ENCODE measurements at places on chromosomes 11 and 22. TPM values are rescaled to one million over a fixed set of nuclear protein-coding genes. Genes with fewer than 3 reads are reported as not detected.

GRCh38 chr11:6618117-6619003, 862 bp downstream of the TPP1 start:
- peak; percentile 54 for DNase-seq

DNA sequence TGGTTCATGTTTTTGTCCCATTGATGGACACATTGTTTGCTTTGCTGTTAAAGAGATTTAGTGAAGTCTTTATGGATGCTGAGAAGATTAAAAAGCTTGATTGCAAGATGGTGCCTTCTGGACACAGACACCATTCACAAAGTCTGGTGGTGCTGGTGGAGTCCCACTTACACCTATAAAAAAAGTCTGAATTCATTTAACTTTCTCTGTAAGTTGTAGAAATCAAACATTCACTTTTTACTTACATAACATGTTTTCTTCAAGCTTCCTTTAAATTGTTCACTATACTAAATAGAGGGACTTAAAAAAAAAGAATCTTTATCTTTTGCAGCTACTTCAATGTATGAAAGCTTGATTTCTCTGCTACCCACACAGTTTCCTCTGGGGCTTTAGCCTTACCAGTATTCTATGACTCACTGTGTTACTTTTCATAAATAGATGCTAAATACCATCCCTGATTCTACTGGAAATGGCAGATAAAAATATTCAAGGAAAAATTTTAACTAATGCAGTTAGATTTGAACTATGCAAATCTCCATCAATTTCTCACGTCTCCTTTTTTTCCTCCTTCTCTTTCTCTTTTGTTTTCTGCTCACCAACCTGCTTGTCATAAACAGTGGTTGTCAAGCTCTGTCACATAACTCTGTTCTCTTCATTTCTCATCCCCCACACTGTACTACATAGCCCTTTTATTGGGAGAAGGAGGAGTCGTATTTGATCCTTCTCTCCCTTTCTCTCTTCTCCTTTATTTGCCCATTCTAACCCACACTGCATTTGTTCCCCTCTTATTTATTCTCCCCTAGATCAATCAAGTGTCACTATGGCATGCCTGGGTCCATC, 89.7 kb downstream of the FAM76B start:
- DNase-seq = no peak

DNA sequence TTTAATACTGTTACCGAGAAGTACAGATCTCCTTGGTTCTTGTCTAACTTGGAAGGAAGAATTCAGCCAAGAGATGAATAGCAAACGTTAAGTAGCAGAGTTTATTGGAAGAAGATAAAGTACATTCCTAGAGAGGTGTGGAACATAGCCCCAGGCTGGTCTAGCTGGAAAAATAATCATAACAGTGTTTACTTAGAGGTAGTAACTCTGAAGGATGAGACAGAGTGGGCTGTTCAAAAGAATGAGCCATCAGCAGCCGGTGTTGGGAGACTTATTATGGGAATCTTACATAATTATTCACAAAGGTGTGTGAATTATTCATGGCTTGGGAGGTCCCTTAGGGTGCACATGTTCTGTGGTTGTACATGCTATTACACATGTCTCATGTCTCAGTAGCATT, 276.5 kb downstream of the LUZP2 start:
- peak; percentile 16 for DNase-seq

DNA sequence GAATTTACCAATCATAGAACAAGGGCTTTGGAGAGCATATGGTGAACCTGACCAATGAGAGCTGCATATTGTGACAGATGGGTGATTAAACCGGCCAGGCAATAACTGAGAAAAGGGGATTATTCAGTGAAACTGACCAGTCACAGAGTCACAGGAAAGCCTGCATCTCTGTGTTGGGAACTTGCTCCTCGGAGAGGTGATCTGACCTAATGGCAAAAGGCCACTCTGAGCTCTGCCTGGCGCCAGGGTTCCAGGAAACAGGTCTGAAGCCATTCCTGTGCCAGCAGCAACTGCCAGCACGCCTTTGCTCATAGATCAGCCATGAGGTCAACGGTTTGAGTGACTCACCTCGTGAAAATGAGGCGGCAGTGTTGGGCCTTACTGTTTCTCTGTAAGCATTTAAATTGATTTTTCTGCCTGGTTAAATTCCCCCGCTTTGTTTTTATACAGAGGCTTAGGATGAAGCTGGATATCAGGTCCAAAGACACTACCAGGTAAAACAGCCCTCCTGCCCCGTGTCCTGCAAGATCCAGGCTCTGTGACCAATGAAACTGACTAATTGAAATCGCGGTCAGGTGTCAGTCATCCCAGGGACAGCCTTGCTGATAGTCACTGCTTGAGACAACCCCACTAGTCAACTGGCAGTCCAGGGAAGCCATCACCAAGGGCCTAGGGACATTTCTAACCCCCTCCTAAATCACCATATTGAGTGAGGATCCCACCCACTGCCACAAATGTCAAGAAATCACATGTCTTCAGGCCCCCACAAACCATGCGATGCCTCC, 35.8 kb upstream of the MYOD1 start:
- peak; percentile 80 for DNase-seq

- DNase-seq = no peak
Measured at GRCh38 chr22:25726241-25726640, 15.7 kb upstream of the MYO18B start.

GRCh38 chr11:35907648-35908431, 36.0 kb upstream of the LDLRAD3 start:
- DNase-seq = peak; percentile 87

GRCh38 chr11:3995949-3996554, 98.5 kb upstream of the RRM1 start:
- peak; percentile 72 for DNase-seq

GRCh38 chr22:41920271-41920976, 5.5 kb upstream of the SHISA8 start:
- no peak for DNase-seq

GRCh38 chr22:43853328-43853931, 8.9 kb downstream of the SULT4A1 start:
- no peak for DNase-seq

DNA sequence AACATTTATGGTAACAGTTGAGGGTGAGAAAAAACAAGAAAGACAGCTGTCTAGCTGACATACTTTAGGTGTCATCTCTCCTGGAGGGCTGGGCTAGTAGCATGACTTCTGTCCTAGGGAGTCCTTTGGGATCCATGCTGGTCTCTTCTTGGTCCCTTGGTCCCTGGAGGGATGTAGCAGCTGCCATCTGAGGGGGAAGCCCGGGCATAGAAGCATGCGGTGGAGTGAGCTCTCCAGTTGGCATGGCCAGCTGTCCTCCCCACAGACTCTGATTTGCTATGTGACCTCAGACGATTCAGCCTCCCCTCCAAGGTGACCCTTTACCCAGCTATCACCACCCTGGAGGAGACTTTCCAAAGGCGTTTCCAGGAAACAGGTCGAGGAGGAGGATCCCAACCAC, 28.7 kb downstream of the POU2F3 start:
- no peak for DNase-seq

DNA sequence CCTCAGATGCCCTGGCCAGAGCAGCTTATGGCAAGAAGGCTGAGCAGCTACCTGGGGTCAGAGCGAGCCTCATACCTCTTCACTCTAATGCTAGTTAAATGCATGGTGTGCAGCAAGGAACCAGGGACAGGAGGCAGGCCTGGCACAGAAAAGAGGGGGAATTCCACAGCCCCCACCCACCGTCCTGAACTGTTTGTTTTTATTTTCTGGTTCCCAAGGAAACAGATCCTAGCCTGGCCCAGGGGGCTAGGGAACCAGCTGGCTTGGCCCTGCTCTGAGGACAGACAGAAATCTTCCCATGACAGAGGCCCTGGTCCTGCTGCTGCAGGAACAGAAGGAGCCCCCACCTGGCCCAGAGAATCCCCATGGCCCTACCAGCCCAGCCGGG, 40.4 kb downstream of the SLCO2B1 start:
- no peak for DNase-seq

- DNase-seq = no peak
Measured at GRCh38 chr11:34823639-34824038, 92.5 kb downstream of the APIP start.

- DNase-seq = peak; percentile 87
Measured at GRCh38 chr22:41285441-41285819, 557 bp downstream of the RANGAP1 start.

GRCh38 chr11:113484223-113484622, 9.0 kb upstream of the DRD2 start:
- DNase-seq = no peak

DNA sequence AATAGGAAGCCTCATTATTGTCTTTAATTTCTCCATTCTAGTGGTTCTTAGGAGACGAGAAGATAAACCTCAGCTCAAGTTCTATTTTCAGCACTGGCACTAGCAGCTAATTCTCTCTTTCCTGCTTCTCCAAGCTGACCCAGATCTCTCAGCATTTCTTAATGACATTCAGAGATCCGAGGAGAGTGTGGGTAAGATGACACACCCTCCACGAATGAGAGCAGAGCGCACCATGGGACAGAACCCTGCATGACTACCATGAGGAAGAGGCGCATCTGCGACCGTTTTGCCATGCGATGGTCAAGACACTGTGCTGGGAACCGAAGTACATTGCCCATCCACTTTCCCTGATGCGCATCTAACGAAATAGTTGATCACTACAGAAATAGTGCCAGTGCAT, 241.8 kb downstream of the LARGE1 start:
- no peak for DNase-seq

DNA sequence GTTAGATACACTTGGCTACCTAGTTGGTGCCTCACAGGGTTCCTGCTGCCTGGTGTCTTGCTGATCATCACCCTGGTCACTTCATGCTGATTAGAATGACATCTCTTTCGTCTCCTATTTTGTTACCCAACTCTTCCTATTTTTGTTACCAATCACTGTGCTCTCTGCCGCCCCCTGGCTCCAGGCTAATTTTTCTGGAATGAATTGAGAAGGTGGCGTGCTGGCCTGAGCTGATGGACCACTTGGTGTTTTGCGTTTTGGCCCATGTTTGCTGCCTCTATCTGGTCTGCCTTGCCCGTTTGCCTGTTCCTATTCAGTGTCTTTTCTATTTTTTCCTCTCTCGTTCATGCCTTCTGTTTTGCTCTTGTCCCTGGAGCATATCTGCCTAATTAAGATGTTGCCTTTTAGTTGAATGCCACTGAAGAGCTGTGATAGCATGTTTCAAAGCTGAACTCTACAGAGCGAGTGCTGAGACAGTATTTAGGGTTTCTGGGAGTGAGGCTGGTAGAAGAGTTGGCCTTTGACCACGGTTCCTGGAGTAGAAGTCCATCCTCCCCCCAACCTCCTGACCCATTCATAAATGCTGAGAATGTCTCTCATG, 5.9 kb upstream of the ATF4 start:
- peak; percentile 50 for DNase-seq

GRCh38 chr22:30804626-30805025, 110.0 kb downstream of the OSBP2 start:
- peak; percentile 22 for DNase-seq

DNA sequence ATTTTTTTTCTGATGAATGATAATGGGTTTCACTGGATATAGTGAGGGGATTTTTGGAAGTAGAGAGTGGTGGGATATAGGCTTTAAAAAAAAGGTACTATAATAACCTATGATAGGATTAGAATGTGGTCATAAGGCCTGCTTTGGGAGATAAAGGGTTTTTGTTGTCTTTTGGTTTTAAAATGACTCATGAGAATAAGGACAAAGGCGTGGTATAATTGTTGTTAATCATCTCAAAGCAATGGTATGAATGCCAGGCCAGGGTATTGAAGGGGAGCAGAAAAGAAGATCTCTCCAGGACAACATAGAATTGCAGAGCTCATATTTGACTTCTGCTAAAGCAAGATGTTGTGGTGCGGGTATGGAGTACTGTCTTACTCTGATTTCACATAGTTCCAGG, 579.4 kb downstream of the JRKL start:
- DNase-seq = no peak

DNA sequence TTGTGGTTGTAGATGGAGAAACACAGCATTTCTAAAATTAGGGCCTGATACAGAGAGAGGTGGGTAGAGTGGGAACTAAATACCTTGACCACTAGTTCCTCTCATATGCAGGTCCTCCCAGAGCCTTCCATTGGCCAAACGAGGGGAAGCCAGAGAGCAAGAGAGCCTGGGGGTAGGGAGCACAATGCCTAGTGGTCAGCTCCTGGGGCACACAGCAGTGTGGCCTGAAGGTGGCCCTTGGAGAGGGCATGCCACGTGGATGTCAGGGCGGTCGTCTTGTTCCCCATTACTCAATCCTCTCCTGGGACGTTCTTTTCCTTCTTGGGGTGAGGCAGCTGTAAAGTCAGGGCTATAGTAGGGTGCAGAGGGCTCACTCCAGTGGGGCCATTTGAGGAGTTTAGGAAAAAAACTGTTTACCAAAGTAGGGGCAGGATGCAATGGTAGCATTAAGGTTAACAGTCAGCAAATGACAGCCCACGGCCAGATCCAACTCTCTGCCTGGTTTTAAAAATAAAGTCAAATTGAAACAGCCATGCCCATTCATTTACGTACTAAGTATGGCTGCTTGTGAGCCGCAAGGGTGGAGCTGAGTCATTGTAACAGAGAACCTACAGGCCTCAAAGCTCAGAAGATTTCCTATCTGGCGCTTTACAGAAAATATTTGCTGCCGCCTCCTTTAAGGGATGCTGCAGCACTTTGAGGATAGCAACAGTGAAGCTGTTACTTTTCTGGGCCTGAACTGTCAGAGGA, 7.6 kb downstream of the MYO18B start:
- DNase-seq = no peak

DNA sequence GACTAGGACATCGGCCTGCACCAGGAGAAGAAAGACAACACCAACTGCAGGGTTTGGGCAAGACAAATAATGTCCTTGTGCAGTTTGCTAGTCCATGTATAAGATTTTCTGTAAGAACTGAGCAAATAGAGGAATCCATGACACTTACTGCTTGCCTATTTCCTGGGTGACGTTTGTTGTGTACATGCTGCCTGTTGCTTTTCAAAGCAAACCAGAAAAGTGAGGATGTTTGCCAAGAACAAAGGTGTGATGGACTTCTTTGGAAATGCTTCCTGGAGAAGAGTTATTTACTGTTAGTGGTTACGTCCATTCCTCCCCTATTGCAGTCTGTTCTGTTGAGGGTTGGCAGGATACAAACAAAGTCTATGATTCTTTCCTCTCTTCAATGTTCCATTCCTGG, 126.5 kb downstream of the CASP12 start:
- DNase-seq = peak; percentile 85

DNA sequence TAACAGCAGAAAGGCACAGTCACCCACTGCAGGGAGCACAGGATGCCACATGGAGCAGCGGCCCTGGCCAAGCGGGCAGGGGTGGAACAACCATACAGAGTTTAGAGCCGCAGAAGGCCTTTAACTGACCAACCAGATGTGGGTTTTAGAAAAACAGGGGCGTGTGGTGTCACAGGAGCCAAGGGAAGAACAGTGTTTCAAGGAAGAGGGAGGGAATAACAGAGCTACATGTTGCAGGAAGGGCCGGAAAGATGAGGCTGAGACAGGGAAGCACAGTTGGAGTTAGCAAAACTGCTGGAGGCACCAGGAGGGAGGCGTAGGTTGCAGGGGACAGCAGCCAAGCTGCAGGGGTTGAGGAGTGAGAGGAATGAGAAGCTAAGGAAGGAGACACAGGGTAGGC, 7.8 kb upstream of the NAA40 start:
- DNase-seq = no peak

Gene OR51S1
- total RNA-seq = not detected

Gene SCUBE2
- 0.18 TPM for total RNA-seq

Gene PEX26
- 51.3 TPM for total RNA-seq

Gene THRSP
- not detected for total RNA-seq

Gene TRIM48
- total RNA-seq = not detected

Gene RFPL3
- total RNA-seq = not detected

Gene CYP2D6
- total RNA-seq = 0.55 TPM

Gene OR51I1
- not detected for total RNA-seq

Gene KREMEN1
- total RNA-seq = 2.7 TPM

Gene MS4A2
- total RNA-seq = not detected

Gene ABCC8
- total RNA-seq = not detected

Gene KDM2A
- total RNA-seq = 65.3 TPM

Gene MPZL2
- 51.5 TPM for total RNA-seq

Gene OVOL1
- total RNA-seq = 17.1 TPM

Gene C22orf15
- total RNA-seq = not detected

Gene TH
- total RNA-seq = 8.3 TPM

Measured in PC-3 (cell line).